ENCODE measurements at places on chromosomes 4 and X. TPM values are rescaled to one million over a fixed set of nuclear protein-coding genes. Genes with fewer than 3 reads are reported as not detected.
A peak's percentile ranks its signal among the peaks of the same experiment; 100 is the strongest.

The SPANXN4 gene
- not detected for total RNA-seq

The PPBP gene
- 2.5 TPM for total RNA-seq

The EXOC1L gene
- not detected for total RNA-seq

The SULT1E1 gene
- not detected for total RNA-seq

The PASD1 gene
- total RNA-seq, result not detected

The STPG2 gene
- 0.21 TPM for total RNA-seq

DNA sequence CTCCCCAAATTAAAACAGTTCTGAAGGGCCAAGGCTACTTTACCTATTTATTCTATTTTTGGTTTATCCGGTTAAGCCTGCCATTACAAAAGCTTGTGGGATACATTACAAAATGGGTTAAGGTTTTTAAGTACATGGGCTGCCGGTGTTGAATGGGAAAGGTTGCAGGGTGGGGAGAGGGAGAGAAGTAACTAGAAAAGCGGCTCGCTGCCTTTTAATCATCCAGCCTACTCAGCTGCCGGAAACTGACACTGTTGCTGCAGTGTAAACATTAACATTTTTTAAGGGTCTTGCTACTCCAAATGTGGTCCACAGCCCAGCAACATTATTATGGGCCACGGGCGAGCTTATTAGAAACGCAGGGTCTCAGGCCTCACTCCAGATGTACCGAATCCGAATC is 1.5 kb upstream of the IL1RAPL1 start:
- no peak for DNase-seq

- DNase-seq, result no peak
These were observed 44.9 kb upstream of the SMAD1 start for GRCh38 chr4:145436796-145437195.

GRCh38 chrX:129998021-129998420 is 15.6 kb downstream of the BCORL1 start:
- DNase-seq, result no peak

- peak; percentile 28 for DNase-seq
These were observed 194.7 kb downstream of the PTTG2 start for GRCh38 chr4:38154681-38155588.

DNA sequence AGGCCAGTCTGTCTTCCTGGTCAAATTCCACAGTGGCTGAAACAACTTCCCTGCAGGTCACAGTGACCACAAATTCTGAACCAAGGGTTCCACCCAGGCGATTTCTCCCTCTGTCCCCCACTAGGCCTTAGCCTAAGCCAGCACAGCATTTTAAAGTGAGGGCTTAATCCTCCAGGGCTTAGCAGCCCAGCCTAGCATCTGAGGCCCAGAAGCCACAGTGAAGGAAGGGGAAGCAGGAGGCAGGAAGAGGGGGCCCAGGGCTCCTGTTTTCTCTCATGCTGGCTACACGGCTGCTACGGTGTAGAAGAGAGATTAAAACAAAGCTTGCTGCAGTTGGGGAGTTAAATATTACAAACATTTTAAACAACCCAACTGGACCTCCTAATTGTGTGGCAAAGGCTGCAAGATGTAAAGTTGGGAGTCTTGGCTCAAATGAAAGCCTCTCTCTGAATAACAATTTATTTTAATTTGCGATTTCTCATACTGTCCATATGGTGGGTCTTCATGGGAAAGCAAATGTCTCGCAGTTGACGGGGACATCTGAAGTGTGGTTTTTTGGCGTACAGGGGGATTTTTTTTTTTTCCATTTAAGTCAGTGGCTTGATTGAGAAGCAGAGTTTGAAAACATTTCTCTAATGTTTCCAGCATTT is 170.8 kb upstream of the RAI2 start:
- DNase-seq, result no peak

GRCh38 chrX:46704767-46705386 is 54.0 kb downstream of the SLC9A7 start:
- no peak for DNase-seq

GRCh38 chr4:8938623-8939022 is 67.0 kb upstream of the HMX1 start:
- DNase-seq, result no peak

GRCh38 chr4:168357941-168358340 is 39.4 kb upstream of the DDX60 start:
- no peak for DNase-seq

DNA sequence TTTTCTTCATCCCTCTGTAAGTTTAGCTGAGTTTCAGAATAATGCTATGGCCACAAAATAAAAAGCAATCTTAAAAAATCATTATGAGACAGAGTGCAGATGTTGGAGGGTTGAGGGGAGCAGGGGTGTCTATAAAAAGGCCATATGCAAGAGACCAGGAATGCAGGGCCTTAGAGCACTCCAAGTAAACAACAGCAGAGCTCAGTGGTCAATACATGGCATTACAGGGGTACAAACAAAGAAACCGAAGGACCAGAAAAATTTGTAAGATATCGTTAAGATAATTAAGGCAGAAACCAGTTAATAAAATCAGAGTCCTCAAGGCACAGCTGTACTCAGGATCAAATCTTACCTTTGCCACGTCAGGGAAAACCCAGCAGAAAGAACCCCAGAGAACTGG is 28.4 kb upstream of the NDST3 start:
- DNase-seq, result no peak

- DNase-seq, result no peak
These were observed 10.3 kb upstream of the DUSP9 start for GRCh38 chrX:153636716-153637115.

GRCh38 chrX:77009691-77010090 is 437.5 kb upstream of the FGF16 start:
- DNase-seq, result no peak

DNA sequence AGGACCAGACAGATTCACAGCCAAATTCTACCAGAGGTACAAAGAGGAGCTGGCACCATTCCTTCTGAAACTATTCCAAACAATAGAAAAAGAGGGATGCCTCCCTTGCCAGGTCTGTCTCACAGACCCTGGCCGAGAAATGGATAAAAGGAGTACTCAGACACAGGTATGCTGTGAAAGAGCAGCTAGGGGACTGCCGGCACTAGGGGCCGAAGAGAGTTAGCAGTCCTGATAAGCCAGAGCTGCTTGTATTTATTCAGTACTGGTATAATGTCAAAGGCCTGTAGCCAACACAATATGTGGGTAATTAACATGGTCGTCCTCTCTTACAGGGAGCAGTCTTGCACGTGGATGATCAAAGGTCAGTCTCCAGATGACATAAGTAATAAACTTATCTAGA is 1042.1 kb upstream of the LCORL start:
- no peak for DNase-seq

GRCh38 chrX:156003486-156004185 is 6.1 kb downstream of the IL9R start:
- DNase-seq, result no peak

DNA sequence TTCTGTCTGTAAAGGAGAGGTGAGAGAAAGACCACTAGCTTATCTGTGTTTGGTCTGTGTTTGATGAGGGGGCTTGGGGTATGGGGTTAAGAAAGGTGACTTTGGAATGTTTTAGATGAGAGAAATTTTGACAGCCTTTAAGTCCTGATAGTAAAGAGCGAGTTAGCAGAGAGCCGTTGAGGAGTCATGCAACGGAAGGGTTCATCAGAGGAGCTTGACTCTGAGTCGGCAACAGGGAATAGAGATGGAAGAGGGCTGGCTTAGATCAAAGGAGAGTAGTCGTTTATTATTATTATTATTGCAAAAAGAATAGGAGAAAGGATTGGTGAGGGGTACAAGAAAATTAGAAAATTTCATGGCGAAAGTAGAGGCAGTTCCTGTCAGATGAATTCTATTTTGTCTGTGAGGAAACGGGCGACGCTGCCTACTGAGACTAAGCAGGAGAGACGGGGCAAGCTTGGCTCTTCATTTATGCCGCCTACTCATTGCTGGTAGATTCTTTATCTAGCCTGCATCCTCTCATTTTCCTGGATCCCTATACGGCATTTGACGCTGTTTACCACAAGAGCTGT is 473 bp upstream of the VAMP7 start:
- DNase-seq, result no peak

GRCh38 chrX:46758163-46758955 is 559 bp downstream of the SLC9A7 start:
- DNase-seq, result no peak
